ENCODE measurements at places on chromosomes 2 and 18. TPM values are rescaled to one million over a fixed set of nuclear protein-coding genes. Genes with fewer than 3 reads are reported as not detected.

The SLC16A14 gene
- 0.96 TPM for total RNA-seq

The OST4 gene
- total RNA-seq = 308 TPM

The CABYR gene
- 1.9 TPM for total RNA-seq

The FBXO41 gene
- 3.9 TPM for total RNA-seq

The PROM2 gene
- 37.1 TPM for total RNA-seq

The ASB18 gene
- total RNA-seq = not detected

The STPG4 gene
- total RNA-seq = not detected

The KCNG2 gene
- not detected for total RNA-seq

The REG1B gene
- total RNA-seq = not detected

The DRC1 gene
- 0.24 TPM for total RNA-seq

The MOCOS gene
- 15.9 TPM for total RNA-seq

The SPDYA gene
- total RNA-seq = 0.85 TPM

The PLGLB2 gene
- total RNA-seq = 0.24 TPM

The SP140 gene
- not detected for total RNA-seq

The SCG2 gene
- 0.24 TPM for total RNA-seq

The SERPINB13 gene
- total RNA-seq = 9.2 TPM

The STON1 gene
- total RNA-seq = 0.21 TPM

The ARHGEF4 gene
- 50.6 TPM for total RNA-seq

The ARL4C gene
- 7.7 TPM for total RNA-seq

The SEPTIN2 gene
- 220 TPM for total RNA-seq

The STAT4 gene
- total RNA-seq = 13.6 TPM

The KCNE4 gene
- total RNA-seq = under 0.01 TPM

The TNS1 gene
- total RNA-seq = 12.0 TPM

The RTKN gene
- 53.7 TPM for total RNA-seq

The TUBA4B gene
- total RNA-seq = not detected

The LIMS2 gene
- under 0.01 TPM for total RNA-seq

The IL36A gene
- total RNA-seq = 3.0 TPM

The TRIM54 gene
- total RNA-seq = 0.24 TPM

The TSPYL6 gene
- not detected for total RNA-seq

The FAP gene
- total RNA-seq = 2.7 TPM

The NR4A2 gene
- total RNA-seq = 0.43 TPM

The FSHR gene
- not detected for total RNA-seq

The NAT8 gene
- not detected for total RNA-seq

The SPP2 gene
- total RNA-seq = not detected

The HMSD gene
- total RNA-seq = not detected

The ZSWIM2 gene
- not detected for total RNA-seq

The GNLY gene
- not detected for total RNA-seq

The OSGEPL1 gene
- 6.5 TPM for total RNA-seq

The GCA gene
- total RNA-seq = 7.7 TPM

The MROH2A gene
- total RNA-seq = not detected

All from tracheal epithelial cell (primary cell).